Astrocyte of the cerebellum (primary cell): ENCODE measurements at places on chromosomes 5 and 9.

DNA sequence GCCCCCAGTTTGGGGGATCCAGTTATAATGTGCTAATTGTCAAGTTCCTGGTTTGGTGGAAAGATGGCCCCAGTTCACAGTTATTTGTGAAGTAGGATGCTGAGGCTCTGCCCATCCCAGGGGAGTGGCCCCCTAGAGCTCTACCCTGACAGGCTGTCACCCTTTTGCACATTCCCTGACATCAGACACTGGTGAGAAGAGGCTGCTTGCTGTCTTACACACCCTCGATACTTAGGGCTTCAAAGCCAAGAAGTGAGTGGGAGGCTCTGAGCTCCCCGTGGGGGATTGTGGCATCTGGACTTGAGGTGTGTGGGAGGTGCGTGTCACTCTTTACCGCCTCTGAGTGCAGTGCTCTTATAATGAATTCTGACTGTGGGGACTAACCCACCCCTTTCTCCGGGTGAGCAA is 168.5 kb downstream of the DOCK2 start:
- DNase-seq, result no peak

DNA sequence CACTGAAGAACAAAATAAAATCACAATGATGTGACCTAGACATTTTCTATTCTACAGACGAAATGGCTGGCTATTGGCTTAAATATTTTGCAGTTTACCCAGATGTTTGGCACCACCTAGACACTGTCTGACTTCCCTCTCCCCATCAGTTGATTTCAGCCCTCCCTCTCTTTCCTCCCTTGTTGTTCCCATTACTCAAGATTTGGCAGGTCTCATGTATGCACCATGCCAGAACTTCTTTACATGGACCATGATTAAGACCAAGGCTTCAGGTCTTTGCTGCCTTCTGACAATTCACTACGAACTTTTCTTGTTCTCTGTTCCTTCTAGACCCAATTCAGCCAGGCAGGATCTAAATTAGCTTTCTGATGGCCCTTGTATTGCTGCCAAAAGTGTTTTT is 66.6 kb upstream of the GDNF start:
- no peak for DNase-seq

- no peak for DNase-seq
These were observed 47.6 kb downstream of the ANGPTL2 start for GRCh38 chr9:127074561-127075548.

- no peak for DNase-seq
These were observed 152.0 kb downstream of the ERCC6L2 start for GRCh38 chr9:96027251-96028131.

GRCh38 chr9:2620919-2621721 is 467 bp upstream of the VLDLR start:
- peak; percentile 31 for DNase-seq

DNA sequence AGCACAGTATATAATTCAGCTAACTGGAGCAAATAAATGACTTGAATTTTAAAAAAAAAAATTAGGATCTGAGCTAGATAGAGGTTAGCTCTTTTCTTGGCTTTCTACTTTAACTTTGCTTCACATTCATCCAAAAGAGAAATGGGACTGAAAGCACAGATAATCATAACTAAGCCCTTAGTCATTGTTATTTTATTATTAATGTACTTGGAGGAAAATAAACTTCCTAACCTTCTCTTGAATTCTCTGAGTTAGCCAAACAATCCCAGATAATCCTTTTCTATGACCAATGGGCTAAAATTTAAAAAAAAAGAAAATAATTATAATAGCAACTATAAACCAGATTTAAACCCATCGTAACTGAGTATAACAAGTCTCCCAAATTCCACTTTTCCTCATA is 57.6 kb upstream of the RASA1 start:
- DNase-seq, result no peak

DNA sequence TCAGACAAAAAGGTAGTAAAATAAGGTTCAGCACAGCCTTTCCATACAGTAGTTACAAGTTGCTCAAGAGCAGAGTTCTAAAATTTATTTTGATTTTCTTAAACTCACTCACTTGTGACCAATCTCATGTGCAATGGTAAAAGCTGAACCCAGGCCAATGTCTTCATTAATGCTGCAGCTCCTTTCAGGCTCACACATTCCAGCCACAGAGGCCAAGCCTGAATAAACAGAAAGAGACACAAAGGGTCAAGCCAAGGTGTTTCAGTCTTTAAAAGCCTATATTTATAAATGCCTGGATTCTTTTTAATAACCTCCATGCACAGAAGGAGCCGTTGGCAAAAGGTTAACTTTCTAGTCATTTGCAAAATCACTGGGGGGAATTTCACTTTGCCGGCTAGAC is 152.5 kb downstream of the ADAMTS6 start:
- DNase-seq, result no peak

DNA sequence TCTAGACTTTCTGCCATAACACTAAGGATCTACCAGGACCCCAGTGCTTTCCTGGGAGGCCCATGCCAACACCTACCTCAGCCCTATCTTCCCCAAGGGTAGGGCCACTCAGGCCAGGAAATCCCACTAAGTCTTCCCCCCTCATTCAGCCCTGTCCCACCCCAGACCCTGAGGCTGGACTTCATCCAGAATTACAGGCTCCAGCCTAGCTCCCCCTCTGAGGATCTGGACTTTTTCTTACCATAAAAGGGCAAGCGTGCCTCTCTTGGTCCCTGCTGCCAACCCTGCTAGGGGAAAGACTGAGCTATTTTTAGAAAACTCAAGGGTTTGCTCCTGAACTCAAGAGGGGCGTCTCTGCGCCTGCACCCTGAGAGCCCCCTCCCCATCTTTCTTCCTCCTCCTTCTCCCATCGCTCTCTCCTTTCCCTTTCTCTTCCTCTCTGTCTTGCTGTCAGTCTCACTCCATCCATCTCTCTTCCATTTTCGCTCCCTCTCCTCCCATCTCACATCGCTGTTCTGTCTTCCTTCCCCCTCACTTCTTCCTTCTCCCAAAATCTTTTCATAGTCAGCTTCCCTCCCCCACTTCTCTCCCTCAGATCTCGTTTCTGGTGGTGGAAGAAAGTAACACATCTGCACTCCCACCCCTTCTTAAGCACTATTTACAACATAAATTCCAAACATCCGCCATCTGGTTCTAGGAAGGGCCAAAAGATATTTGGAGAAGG is 38.1 kb upstream of the IL17B start:
- DNase-seq, result no peak

- no peak for DNase-seq
These were observed 60.4 kb downstream of the MTAP start for GRCh38 chr9:21862871-21863270.

DNA sequence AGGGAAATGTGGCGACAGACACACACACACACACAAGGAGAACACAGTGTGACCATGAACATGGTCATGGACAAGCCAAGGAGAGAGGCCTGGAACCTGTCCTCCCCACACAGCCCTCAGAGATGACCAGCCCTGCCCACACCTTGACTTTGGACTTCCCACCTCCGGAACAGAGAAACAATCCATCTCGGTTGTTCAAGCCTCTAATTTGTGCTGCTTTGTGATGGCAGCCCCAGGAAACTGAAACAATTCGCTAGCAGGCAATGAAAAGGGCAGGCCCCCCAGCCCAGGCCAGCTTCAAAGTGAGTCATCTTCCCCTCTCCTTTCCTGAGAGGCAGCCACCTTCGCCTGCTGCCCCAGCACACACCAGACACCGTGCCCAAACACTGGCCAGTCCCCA is 47.7 kb downstream of the NSUN2 start:
- DNase-seq, result no peak

DNA sequence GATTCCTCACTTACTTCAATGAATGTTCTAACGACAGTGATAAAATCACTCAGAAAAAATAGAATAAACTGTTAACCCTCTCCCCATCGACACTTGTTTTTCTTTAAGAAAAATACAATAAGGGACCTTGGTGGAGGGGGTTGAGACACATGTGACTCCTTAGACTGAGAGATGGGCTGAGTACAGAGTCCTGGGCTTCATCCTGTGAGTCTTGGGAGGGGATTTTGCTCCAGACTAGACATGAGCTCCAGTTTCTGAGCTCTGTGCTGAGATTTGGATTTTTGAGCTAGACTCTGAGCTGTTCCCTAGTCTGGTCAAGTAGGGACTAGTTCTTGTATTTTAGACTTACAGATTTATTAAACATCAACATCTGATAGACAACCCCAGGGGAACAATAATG is 241.5 kb upstream of the MVB12B start:
- no peak for DNase-seq

DNA sequence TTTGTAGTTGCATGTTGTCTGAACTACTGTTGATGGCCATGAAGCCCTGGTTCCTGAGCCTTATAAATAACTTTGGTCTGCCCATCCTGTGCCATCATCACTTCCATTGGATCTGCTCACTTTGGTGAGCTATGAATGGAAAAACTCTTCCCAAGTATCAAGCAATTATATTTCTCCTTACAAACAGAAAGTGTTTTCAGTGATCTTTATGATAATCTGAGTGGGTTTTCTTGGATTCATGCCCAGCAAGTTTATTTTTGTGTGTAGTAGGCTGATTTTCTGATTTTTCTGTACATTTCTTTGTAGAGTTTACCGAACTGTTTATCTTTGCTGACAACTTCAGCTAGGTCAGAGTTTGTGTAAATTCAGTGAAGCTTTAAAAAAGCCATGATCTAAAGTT is 31.0 kb downstream of the CAMK4 start:
- no peak for DNase-seq

DNA sequence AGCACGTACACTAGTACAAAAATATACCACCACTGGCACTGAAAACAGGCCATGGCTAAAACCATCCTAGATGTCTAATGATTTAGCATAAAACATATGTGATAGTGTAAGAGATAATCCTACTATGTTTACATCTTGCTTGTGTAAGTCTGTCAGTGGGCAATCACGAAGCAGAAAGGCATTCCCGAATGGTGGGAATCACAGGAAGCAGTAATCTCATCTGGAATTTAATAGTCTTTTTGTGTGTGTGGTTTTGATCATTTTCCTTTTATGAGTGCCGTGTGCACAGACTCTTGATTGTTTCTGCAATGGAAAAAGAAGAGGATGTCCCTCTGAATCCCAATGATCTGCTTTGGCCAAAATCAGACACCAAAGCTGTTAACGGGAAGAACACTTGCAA is 200.5 kb downstream of the EBF1 start:
- no peak for DNase-seq

- no peak for DNase-seq
These were observed 136.3 kb downstream of the NR3C1 start for GRCh38 chr5:143267186-143267585.

DNA sequence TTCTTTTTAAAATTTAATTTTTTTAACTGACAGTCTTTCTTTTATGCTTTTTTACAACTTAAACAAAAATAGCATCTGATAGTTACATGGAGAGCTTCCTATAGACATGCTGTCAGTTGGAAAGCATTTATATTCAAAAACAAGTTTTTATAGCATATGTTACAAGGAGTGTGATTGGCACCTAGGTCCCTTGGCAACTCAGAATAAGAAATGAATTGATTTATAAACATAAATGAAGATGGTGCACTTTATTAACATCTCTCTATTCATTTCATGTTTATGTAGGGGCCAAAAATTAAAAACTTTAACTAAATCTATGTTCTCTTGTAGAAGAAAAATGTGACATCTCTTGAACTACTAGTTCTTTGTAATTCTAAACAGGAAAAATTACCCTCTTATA is 153.2 kb downstream of the XRCC4 start:
- no peak for DNase-seq

DNA sequence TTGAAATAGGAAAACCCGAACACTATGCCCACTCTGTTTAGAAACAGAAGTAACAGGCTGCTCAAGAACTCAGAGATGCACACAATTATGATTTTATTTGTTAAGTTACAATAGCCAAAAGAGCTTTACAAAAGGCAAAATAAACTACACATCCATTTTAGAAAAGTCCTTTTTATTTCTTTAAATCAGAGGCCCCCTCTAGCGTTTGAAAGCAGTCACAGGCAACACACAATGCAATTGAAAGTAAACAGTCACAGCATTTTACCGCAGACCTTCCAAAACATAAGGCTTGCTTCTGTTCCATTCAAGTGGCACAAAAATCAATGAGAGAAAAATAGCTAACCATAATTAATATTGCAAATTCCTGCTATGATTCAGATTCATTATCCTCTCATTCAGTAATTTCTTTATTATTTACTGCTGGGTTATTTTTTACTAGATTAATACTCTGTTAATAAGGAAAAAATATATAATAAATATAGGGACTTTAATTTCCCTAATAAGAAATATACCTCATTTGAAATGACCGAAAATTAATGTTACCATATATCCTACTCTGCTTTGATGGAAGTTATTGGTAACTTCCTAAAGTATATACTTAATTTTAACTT is 78.3 kb downstream of the CEP120 start:
- peak; percentile 19 for DNase-seq

GRCh38 chr9:127308652-127309434 is 44.3 kb downstream of the GARNL3 start:
- DNase-seq, result no peak

GRCh38 chr9:121735793-121736770 is 84.6 kb downstream of the DAB2IP start:
- DNase-seq, result no peak

- peak; percentile 70 for DNase-seq
These were observed 144.4 kb upstream of the TAS2R1 start for GRCh38 chr5:9774472-9775079.

- DNase-seq, result no peak
These were observed 227.9 kb upstream of the KLF9 start for GRCh38 chr9:70642341-70642740.

GRCh38 chr5:133373121-133373870 is 239.0 kb downstream of the FSTL4 start:
- DNase-seq, result no peak

- DNase-seq, result no peak
These were observed 679.9 kb downstream of the ISL1 start for GRCh38 chr5:52063186-52063585.

- peak; percentile 80 for DNase-seq
These were observed 24.3 kb upstream of the RPS14 start for GRCh38 chr5:150473673-150474358.

GRCh38 chr5:114361724-114362196 is at the start of gene KCNN2:
TSS of gene KCNN2 (plus strand) at chr5:114362070. CDS start at chr5:114362140, 70 bp downstream.
- peak; percentile 3 for DNase-seq

- DNase-seq, result no peak
These were observed 276.3 kb downstream of the EPB41L4A start for GRCh38 chr5:112142769-112143270.
